ENCODE measurements at places on chromosomes 6 and 20.

- no peak for DNase-seq
Observed at GRCh38 chr6:138264372-138264880, 46.1 kb upstream of the PBOV1 start.

DNA sequence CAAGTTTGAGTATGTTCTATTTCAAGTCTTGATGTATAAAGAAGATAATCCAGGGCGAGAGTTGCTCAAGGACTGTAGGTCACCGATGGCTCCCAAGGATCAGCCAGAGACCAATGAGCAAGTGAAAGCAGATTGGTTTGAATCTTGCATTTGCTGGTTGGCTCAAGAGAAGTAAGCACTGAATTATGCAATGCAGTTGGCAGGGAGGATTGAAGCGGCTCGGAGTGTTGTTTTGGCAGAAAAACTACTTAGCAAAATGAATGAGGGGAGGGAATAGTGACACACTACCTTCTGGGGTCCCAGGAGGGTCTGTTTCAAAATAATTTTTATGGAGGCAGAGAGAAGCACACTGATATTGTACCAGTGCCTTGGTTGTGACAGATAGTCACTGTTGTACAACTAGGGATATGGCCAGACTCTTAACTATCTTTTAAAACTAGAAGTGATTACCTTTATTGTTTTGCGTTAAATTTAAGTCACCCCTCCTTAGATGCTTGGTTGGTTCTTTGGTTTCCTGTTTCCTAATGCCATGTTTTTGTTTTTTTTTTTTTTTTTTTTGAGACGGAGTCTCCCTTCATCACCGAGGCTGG is 15.7 kb downstream of the SASH1 start:
- DNase-seq = no peak

DNA sequence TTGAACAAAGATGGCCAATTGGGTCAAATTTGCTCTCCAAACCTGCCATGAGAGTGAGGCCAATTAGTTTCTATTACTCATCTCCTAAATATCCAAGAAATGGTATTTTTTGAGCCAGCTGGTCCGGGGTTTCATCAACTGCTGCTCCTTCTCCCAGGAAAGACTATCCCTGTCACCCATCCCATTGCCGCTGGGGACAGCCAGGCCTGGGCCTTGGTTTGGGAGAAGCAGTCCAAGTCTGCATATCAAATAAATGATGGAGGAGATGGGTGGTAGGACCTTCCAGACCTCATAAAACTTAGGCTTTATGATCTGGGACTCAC is 46.7 kb upstream of the TTPAL start:
- no peak for DNase-seq

DNA sequence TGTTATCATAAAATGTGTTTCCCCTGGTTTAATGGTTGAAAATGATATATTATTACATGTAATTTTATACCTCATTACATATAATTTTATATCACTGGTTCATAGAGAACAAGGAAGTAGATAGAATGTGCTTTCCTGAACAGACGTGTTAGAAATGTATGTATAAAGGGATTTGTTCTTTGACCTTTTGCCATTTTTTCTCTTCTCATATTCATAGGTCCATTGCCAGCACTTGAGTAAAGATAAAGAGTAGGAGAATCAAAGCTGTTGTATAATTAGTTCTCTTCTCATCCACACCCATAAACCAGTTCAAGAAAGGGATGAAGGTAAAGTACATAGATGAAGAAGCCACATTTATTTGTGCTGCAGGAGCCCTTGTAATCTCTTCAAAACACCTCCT is 46.7 kb downstream of the RNF217 start:
- DNase-seq = no peak

GRCh38 chr6:98777762-98778161 is 56.6 kb upstream of the POU3F2 start:
- DNase-seq = no peak

DNA sequence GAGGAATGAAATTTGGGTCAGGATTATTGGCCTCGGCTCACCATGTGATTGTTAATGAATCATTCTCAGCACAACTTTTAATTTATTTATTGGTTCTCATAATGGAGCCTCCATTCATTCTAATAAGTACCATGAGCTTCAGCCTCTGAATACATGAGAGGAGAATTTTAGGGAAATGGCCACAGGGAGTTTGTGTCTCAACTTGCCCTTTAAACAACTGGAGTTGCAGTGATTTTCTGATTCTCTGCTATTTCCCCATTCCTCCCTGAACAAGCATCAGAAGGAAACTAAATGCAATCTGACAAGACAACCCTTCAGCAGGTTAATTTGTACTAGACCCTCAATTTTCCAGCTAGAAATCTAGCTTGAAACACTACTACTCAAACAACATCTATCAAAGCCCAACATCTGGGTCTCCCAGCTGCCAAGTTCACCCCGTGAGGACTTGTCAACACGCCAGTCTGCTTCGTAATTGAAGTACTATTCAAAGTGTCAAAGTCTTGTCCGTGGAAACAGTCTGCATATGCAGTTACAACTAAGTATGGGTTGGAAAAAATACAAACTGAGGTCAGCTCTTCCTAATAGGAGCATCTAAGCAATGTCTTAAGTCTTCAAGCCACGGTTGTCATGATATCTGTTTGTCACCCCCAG is 235.4 kb downstream of the CDH4 start:
- DNase-seq = peak; percentile 61

DNA sequence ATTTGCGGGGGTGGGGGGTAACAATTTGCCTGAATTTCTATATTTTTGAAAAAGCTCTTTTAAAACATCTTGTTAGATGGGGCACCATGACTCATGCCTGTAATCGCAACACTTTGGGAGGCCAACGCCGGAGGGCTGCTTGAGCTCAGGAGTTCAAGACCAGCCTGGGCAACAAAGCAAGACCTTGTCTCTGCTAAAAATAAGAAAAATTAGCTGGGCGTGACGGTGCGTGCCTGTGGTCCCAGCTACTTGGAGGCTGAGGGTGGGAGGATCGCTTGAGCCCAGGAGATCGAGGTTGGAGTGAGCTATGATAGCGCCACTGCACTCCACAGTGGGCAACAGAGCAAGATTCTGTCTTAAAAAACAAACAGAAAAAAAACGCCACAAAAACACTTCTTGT is 41.5 kb upstream of the TIAM2 start:
- DNase-seq = no peak

DNA sequence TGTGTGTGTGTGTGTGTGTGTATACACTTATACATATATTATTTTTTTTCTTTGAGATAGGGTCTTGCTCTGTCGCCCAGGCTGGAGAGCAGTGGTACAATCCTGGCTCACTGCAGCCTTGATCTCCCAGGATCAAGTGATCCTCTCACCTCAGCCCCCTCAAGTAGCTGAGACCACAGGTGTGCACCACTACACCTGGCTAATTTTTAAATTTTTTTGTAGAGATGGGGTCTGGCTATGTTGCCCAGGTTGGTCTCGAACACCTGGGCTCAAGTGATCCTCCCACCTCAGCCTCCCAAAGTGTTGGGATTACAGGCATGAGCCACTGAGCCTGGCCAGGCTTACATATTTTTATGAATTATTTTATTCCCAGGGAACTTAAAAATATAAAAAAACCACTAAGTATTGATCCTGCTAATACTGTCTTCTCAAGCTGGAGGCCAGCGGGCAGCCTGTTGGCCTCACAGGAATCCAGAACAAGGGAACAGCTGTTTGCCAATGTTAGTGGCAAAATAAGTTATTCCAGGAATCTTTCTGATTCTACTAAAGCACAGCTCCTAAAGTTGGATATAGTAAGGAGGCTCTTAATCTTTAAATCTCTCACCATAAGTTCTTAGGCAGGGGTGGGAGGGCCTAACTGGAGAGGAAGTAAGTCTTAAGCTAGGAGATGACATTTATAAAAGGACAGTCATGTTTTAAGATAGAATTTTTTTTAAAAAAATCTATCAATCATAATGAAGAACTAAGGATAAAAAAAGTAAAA is 135.5 kb upstream of the NUP153 start:
- no peak for DNase-seq

GRCh38 chr20:22805219-22805618 is 220.8 kb upstream of the FOXA2 start:
- DNase-seq = peak; percentile 67

- DNase-seq = no peak
Observed at GRCh38 chr6:20211037-20211940, 980 bp downstream of the MBOAT1 start.

DNA sequence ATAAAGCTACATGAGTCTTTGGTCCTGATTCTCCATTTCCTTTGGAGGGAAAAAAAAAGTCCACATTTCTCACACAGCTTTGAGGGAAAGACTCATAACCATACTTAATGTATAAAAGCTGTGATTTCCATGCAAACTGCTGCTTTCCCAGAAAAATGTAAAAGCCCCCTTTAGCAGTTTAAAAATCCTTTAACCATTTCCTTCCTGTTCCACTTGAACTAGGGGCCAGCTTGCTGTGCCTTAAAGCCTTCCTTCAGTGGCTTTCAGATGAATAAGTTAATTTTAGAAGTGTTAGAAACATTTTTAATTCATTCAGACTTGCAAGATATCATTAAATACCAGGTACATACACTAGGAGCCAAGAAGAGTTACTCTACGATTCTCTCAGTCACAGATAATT is 273.5 kb downstream of the PKHD1 start:
- no peak for DNase-seq

- no peak for DNase-seq
Observed at GRCh38 chr6:135866445-135867123, 15.1 kb downstream of the PDE7B start.

GRCh38 chr6:133951227-133951626 is 1.8 kb upstream of the TBPL1 start:
- no peak for DNase-seq

DNA sequence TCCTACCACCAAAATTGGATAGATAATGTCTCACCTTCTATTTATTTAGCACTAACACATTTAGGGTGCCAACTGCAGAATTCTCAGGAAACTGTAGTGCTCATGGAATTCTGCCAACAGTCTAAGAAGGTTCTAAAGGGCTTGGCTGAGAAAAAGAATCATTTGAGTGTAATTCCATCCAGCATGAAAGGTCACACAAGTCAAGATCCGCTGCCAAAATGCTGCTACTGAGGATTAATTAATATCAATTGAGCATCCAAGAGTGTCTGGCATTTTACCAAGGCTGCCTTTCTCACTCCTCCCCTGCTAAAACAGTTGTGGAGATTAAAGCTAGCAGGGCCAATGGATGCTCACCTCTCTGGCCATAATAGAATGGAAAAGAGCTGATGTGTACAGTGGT is 112.7 kb downstream of the FHL5 start:
- DNase-seq = no peak

- DNase-seq = no peak
Observed at GRCh38 chr6:89525786-89526562, 93.0 kb downstream of the ANKRD6 start.

GRCh38 chr20:36070451-36070850 is 84.1 kb upstream of the EPB41L1 start:
- DNase-seq = no peak

DNA sequence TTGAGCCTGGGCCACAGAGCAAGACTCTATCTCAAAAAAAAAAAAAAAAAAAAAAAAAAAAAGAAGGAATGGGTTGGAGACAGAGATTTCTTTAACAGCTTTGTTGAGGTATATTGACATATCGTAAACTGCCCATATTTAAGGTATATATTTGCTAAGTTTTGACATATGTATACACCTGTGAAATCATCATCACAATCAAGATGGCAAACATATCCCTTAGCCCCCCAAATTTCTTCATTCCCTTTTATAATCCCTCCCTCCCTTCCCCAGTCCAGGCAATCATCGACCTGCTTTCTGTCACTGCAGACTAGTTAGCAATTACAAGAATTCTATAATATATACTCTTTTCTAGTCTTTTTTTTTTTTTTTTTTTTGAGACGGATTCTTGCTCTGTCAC is 29.0 kb downstream of the SERPINB1 start:
- DNase-seq = no peak

DNA sequence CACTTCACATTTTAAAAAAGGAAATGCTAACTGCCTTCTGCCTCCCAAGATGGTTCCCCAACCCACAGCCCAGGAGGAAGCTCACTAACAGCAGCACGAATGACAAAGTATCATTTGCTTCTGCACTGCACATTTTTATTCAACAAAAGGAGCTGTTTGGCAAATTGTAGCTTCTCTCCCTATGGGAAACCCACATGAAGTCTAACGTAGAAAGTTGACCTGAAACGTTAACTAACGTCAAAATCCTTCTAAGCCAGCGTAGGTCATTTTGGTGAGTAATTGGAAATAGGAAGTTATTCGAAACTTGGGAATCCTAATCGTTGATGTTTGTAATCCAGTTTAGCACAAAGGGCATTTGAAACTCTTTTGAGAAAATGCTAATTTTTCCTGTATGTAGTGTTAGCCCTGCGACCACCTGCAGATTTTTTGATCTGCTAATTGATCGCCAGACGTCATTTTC is 2.9 kb downstream of the SALL4 start:
- no peak for DNase-seq

DNA sequence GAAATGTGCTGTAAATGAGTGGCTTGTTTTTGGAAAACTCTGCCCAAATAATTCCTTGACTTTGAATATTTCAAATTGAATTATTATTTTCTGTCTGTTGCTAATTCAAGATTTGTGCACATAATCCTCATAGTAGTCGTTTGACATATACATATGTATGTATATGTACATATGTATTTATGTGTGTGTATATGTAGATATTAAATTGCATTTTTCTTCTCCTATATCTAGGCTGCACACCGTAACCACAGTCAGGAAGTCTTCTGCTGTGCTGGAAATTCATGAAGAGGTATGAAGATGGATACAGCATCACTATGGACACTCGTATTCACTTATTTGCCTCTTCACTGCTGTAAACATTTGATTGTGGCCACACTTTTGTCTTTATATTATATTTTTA is 29.6 kb downstream of the OPN5 start:
- DNase-seq = no peak

GRCh38 chr6:17360564-17360963 is 32.8 kb upstream of the CAP2 start:
- DNase-seq = no peak

DNA sequence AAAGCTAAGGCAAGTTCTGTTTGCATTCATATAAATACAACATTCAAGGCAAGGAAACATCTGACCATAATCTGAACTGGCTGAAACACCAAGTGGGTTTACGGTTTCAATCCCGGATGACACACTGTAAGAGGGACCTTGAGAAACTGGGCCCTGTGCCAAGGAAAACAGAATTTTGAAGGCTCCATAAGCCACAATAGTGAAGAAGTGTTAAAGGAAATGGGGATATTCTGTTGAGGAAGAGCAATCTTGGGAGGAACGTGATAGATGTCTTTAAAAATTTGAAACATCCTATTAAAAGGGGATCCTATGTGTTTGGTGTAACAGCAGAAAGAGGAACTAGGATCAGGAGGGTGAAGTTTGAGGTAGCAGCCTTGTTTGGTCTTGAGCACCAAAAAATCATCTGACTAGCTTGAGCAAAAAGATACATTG is 82.4 kb upstream of the TAB2 start:
- no peak for DNase-seq

DNA sequence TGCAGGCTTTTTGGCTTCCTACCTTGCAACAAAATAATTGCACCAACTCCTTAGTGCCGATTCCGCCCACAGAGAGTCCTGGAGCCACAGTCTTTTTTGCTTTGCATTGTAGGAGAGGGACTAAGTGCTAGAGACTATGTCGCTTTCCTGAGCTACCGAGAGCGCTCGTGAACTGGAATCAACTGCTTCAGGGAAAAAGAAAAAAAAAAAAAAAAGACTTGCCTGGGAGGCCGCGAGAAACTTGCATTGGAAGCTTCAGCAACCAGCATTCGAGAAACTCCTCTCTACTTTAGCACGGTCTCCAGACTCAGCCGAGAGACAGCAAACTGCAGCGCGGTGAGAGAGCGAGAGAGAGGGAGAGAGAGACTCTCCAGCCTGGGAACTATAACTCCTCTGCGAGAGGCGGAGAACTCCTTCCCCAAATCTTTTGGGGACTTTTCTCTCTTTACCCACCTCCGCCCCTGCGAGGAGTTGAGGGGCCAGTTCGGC is 420 bp downstream of the SOX4 start:
- DNase-seq = no peak

All from lower leg skin (tissue), 4 donors.